Activated naive CD8-positive, alpha-beta T cell treated with anti-CD3 and anti-CD28 coated beads for 36 hours (primary cell): ENCODE measurements at places on chromosomes 5 and 9.
A peak's percentile ranks its signal among the peaks of the same experiment; 100 is the strongest.

GRCh38 chr5:17114715-17115599 is 102.5 kb upstream of the BASP1 start:
- no peak for DNase-seq

DNA sequence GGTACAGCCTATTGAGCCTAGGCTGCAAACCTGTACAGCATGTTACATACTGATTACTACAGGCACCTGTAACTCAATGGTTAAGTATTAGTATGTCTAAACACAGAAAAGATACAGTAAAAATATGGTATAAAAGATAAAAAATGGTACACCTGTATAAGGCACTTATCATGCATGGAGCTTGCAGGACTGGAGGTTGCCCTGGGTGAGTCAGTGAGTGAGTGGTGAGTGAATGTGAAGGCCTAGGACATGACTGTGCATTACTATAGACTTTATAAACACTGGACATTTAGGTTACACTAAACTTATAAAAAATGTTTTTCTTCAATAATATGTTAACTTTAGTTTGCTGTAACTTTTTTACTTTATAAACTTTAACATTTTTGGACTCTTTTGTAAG is 171.3 kb downstream of the SLC28A3 start:
- DNase-seq = no peak

GRCh38 chr9:121217609-121218292 is 16.1 kb upstream of the RAB14 start:
- no peak for DNase-seq

GRCh38 chr5:87136096-87136495 is 131.6 kb upstream of the RASA1 start:
- no peak for DNase-seq

GRCh38 chr5:612498-613424 is 621 bp downstream of the CEP72 start:
- no peak for DNase-seq

GRCh38 chr5:54311176-54311677 is 854 bp upstream of the ARL15 start:
- DNase-seq = no peak

GRCh38 chr5:178080618-178081410 is 32.5 kb upstream of the N4BP3 start:
- DNase-seq = no peak

GRCh38 chr5:110900829-110901228 is 162.0 kb downstream of the SLC25A46 start:
- no peak for DNase-seq

GRCh38 chr5:35098214-35098613 is 50.5 kb upstream of the AGXT2 start:
- DNase-seq = no peak

DNA sequence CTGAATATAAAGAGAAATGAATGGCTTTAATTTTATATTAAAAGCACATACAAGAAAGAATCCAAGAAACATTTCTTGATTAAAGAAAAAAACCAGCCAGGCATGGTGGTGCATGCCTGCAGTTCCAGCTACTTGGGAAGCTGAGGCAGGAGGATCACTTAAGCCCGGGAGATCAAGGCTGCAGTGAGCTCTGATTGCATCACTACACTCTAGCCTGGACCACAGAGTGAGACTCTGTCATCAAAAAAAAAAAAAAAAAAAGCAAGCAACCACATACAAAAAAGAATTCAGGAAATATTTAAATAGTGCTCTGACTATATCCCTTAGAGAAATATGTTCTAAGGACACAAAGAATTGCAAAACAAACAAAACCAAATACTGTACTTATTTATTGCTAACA is 2.5 kb upstream of the PLAC8L1 start:
- no peak for DNase-seq

DNA sequence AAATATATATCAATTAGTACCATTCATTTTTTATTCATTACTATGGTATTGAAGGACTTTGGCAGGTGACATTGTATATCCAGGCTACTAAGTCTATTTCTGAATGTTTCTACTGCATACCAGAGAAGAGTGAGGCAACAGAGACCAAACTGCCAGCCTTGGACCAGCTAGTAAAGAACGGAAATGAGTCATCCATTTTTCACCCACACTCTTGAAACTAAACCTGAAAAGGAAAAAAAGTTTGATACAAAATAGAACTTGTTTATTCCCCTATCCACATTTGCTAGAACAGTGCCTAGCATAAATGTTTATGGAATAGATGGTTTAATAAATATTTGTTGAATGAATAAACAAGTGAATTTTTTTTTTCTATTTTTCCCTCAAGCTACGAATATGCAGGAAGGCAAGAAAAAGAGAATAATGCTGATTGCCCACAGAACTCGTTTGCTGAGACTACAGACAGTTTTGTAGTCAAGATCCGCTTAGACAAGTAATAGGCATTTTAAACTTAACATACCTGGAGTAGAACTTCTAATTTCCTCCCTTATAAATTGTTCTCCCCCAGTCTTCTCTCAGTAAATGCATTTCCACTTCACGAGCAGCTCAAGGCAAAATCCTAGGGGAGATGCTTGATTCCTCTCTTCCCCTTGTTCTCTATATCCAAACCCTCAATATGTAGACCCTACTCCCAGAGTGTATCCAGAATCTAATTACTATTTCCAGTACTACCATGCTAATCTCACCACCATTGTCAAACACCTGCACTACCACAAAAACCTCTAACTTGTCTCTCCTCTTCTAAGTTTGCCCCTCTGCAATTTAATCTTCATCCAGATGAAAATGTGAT is 146.2 kb upstream of the RASA1 start:
- DNase-seq = peak; percentile 31

- DNase-seq = no peak
Observed at GRCh38 chr9:33472881-33473615, 676 bp downstream of the NOL6 start.

GRCh38 chr5:166535641-166536040 is 1755.8 kb upstream of the WWC1 start:
- DNase-seq = no peak

DNA sequence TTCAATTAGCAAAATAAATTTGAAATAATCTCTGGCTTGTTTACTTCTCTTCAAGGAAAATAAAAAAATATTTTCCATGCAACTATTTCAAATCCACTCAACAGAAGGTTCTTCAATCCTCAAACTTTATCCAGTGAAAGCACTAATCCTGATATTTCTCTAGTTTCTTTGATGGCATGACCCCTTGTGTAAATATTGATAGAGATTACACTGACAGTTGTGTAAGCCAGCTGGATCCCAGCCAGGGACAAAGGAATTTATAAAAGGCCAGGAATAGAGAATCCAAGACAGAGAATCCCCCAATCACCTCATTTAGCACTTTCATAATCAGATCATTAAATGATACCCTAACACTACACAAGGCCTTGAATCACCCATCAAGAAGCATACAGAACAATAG is 135.2 kb downstream of the GNA14 start:
- no peak for DNase-seq

- peak; percentile 20 for DNase-seq
Observed at GRCh38 chr5:133287500-133287899, 235.7 kb downstream of the HSPA4 start.

GRCh38 chr5:126133424-126133823 is 289.8 kb upstream of the GRAMD2B start:
- DNase-seq = no peak

- DNase-seq = no peak
Observed at GRCh38 chr5:127572930-127573329, 55.5 kb downstream of the PRRC1 start.

- no peak for DNase-seq
Observed at GRCh38 chr9:4111233-4112008, 188.4 kb downstream of the GLIS3 start.

DNA sequence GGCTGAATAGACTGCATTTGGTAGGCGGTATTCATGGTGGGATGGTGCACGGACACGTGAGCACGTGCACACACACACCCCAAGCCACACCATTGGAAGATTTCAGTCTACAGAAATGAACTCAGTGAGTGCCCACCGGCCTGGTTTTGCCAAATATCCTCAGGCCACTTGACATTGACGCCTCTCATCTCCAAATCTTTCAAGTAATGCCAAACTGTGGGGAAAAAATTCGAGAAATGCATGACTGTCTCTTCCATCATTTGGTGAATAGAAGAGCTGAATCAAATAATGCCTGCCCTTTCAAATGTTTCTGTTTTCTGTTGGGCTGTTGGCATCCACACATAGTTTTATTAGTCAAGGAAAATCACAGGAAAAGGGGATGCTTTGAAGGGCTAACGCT is 182.3 kb upstream of the EFNA5 start:
- DNase-seq = no peak

DNA sequence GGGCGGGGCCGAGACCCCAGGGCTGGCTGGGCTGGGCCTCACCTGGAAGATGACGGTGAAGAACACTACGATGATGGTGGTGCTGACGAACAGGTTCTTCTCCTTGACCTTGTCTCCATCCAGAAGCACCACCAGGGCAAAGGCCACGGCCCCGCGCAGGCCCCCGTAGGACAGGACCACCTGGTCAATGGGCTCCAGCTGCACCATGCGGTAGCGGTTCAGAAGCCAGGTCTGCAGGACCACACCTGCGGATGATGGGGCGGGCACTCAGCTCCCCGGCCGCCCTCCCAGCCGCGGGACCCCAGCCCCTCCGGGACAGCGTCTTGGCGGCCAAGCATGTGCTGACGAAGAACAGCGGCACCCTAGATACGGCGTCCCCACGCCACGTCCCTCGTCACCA is 39.5 kb downstream of the EXOC3 start:
- DNase-seq = no peak

- no peak for DNase-seq
Observed at GRCh38 chr5:164188733-164189148, 683.3 kb downstream of the MAT2B start.

DNA sequence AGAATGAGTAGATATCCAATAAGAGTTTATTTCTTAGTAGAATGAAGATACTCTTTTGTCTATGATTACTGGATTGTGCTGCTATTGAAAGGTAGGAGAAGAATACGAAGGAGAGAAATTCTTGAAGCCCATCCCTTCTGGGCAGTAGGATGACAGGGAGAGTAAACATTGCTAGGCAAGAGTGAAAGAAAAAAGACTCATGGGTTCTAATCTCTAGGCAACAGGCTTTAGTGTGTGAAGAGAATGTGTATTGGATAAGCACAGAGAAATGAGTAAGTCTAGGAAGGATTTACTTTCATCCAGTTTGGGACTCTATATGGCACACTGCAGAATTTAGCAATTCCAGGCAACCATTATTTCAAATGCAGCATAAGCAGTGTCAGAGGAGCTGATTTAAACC is 216.0 kb downstream of the GABRG2 start:
- no peak for DNase-seq

DNA sequence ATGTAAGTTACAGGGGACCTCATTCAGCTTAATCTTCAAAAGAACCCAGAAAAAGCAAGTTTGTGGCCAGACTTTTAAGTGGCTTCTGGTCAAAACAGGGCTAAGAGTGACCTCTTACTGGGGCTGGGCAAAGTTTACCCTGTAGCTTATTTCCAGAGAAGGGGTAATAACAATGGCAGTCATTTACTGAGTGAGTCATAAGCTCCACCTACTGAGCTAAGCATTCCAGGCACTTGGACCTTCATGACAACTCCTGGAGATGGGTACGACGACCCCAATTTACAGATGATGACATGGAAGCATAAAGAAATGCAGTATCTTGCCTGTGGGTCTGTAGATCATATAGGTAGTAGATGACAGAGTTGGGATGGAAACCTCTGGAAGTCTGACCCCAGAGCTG is 4.7 kb upstream of the GPR151 start:
- no peak for DNase-seq

DNA sequence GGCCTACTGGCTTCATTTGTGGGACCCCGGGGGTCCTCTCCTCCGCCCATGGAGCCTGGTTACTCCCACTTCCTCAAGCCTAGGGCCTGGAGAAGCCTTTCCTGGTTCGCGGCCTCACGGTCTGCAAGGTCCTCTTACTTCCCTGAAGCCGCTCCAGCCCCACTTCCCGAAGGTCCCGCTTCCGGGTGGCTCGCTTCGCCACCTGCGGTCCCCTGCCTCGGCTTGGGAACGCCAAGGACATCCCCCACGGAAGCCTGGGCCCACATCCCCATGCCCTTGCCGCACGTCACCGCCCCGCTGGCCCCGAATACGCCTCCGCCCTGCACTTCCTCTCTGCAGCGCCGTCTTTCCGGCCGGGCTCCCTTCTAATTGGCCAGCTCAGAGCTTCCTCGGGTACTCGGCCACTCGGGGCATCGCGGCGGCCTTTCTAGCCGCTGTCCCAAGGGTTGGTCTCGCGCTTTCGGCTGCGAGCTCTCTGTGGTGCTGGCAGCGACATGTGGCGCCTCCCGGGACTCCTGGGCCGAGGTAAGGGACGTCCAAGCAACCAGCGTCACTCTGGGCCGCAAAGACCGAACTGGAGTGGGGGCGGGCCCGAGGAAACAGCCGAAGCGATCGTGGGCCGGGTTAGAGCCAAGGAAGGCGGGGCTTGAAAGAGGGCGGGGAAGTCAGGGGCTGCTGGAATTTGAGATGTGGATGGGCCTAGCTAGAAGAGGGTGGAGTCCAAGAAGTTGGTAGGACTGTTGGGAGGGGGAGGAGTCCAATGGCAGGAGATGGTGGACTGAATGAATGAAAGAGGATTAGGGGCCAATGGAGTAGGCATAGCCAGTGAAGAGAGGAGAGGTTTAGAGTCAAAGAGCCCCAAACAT is at the start of gene DELE1:
Gene DELE1, plus strand, starts transcription at position 424 of the 866 bp plus-strand sequence. Its CDS starts 71 bp downstream, at position 495.
- peak; percentile 93 for DNase-seq

- no peak for DNase-seq
Observed at GRCh38 chr9:1267141-1267570, 217.0 kb downstream of the DMRT2 start.

- no peak for DNase-seq
Observed at GRCh38 chr9:4573634-4574389, 83.5 kb downstream of the SLC1A1 start.

GRCh38 chr5:100709771-100710170 is 174.6 kb downstream of the FAM174A start:
- no peak for DNase-seq

DNA sequence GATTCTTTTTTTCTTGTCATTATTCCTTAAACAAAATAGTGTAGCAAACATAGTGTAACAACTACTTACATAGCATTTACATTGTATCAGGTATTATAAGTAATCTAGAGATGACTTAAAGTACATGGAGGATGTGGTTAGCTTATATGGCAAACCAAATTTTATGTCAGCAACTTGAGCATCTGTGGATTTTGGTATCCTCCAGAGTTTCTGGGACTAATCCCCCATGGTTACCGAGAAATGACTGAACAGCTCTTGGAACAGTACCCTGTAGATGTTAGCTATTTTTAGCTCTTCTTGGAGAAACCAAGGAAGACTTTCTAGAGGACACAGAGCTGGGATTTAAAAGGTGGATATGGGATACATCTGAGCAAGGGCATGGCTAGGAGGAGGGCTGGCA is 157.6 kb upstream of the KLF4 start:
- no peak for DNase-seq

GRCh38 chr9:98861781-98862504 is 54.5 kb downstream of the GALNT12 start:
- DNase-seq = no peak

GRCh38 chr5:2188137-2188536 is 305.4 kb upstream of the IRX4 start:
- no peak for DNase-seq

GRCh38 chr9:14366076-14366475 is 52.1 kb upstream of the NFIB start:
- DNase-seq = no peak
